Esophagus mucosa (tissue), 1 donor: ENCODE measurements at places on chromosomes 1 and 21. TPM values are rescaled to one million over a fixed set of nuclear protein-coding genes. Genes with fewer than 3 reads are reported as not detected.
A peak's percentile ranks its signal among the peaks of the same experiment; 100 is the strongest.

DNA sequence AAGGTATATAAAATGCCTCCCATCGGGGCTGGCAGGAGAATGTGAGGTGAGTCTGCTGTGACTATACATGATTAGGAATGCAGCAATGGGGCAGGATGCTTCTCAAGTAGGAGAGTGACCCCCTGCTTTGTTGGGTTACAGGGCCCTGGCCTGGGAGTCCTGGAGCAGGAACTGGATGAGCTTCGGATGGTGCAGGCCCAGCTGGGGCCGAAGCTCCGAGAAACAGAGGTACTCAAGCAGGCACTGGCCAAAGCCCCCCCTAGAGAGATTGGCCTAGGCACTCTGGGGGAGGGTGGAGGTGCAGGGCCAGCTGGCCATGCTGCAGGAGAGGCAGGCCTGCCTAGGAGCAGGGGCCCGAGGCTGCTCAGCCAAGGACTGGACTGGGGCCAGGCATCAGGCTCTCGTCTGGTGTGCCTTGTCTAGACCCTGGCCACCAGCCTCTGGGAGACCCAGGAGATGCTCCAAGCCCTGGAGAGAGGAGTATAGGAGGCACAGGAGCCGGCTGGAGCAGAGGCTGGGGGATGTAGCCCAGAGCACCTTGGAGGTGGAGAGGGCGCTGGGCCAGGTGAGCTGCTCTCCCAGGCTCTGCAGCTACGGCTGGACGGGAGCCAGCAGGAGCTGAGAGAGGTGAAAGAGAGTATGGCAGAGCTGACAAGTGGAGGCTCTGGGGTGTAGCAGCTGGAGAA is 32.8 kb upstream of the PKP1 start:
- ATAC-seq = no peak

DNA sequence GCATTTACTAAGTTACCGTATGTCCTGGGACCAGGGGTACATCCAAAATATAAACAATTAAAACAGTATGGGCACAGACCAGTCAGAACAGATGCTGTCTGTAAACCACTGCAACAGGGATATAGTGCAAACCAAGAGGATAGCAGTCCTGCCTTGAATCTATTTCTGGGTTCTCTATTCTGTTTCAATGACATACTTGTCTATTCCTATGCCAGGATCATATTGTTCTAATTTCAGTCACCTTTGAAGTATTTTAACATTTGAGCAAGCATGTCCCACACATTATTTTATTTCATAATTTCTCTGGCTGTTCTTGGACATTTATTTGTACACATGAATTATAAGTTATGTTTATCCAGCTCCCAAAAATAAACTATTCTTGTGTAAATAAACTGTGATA is 28.2 kb upstream of the SYDE2 start:
- no peak for ATAC-seq

- ATAC-seq = no peak
These were observed 15.3 kb upstream of the TMCO2 start for GRCh38 chr1:40232444-40232843.

- ATAC-seq = peak; percentile 49
These were observed 7.6 kb upstream of the XKR8 start for GRCh38 chr1:27952147-27952546.

The AMY1B gene
- total RNA-seq = not detected

DNA sequence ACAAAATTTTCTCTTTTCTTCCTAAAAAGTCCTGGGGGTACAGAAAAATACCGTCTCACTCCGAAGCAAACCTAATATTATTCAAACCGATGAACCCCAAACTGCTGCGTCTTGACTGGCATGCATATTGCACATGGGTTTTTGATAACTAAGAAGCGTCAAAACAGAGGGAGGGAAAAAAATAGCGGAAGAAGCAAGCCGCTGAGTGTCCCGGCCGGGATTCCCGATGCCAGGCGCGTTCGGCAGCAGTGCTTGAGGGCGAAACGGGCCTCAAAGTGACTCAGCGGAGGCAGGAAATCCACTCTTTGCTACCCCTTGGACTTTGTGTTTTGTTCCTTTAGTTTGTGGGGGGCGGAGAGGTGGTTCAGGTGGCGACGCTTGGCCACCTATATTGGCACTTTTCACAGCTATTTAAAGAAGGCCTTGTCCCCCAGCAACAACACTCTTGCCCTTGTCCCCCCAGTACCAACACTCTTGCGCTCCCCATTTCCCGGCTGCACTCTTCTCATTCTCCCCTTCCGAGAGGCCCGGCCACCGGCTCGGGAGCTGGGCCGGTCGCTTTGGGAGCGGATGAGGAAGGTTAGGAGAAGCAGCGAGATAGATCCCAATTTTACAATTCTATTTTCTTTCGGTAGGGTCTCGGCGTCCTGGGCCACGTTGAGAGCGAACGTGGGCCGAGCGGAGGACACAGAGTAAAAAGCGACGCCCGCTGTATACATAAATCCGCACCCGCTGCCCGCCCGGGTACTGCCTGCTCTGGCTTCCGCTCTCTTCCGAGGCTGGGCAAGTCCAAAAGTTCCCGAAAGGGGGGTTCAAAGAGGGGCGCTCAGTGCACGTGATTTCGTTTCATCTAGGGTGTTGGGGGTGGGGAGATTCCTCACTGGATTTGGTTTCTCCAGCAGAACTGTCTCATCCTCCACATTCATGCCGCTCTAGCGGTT is 2.5 kb downstream of the LMX1A start:
- no peak for ATAC-seq

DNA sequence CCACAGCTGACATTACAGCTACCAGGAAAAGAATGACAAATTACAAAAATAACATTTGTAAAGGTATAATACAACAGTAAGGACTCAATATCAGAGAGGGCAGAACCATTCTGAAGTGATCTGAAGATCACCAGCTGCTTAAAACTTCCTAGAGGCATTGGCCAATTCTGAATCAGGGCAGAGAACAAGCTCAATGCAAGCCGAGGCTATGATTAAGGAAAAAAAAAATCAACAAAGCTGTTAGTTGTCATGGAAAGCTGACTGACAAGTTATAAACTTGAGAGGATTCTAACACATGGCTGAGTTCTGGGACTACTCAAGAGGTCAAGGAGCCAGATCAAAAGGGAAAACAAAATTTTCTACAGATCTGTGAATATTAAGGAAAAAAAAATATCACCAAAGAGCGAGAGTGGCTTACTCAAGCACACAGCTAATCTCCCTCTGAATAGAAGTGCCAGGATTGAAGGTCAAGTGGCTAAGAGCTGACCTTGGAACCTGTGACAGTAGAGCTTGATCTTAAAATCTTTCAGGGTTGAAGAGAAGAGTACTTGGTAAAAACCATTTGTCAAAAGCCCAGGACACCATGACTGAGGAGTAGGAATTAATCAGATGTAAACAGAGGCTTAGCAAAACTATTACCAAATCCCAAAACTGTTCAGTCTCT is 383.4 kb downstream of the USP25 start:
- ATAC-seq = no peak

GRCh38 chr1:180415985-180416633 is 86.3 kb downstream of the ACBD6 start:
- ATAC-seq = no peak

The LCE3D gene
- 7.7 TPM for total RNA-seq

- no peak for ATAC-seq
These were observed 42.0 kb downstream of the ADSS2 start for GRCh38 chr1:244409701-244410100.
